ENCODE measurements at places on chromosomes 16 and 17.

GRCh38 chr16:57537581-57538234 lies 1.3 kb upstream of the CCDC102A start:
- no peak for DNase-seq

DNA sequence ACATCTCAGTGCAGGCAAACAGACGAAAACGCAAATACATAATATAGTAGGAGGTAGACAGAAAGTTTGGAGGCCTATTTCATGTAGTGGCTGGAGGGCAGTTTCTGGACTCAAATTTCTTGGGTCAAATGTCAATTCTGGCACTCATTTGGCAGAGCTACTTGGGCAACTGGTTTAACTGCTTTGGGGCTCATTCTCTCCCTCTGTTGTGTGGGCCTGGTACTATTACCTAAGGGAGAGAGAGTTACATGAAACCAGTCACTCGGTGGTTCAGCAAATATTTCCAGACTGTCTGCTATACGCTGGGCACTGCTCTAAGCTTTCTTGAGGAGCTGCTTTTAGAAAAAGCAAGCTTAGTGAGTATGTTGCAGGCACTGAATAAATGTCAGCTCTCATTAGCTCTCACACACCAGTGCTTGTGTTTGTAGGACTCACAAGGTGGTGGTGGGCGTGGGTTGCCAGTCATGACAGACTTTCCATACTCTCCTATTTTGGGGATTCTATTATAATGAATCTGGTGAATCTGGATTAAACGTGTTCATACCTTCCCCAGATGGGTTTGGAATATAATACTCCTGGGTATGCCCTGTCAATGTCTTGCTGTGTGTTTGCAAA lies 1.8 kb upstream of the SHISA9 start:
- DNase-seq = no peak

GRCh38 chr16:2160915-2161551 lies 5.5 kb downstream of the TRAF7 start:
- DNase-seq = no peak

DNA sequence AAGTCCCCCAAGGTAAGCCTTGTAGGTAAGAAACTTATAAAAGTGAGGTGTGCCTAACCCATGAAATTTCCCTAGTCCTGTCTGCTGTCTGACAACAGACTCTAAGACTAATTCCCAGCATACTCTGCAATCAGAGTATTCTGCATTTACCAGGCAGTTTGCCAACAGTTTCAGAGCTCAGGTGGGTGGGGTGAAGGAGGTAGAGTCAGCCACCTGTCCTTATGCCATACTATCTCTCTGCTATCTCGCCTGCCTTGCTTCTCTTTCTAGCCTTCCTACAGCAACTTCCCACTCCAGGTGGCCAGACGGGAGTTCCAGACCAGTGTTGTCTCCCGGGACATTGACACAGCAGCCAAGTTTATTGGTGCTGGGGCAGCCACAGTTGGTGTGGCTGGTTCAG lies 2.3 kb downstream of the ATP5MC1 start:
- DNase-seq = no peak

DNA sequence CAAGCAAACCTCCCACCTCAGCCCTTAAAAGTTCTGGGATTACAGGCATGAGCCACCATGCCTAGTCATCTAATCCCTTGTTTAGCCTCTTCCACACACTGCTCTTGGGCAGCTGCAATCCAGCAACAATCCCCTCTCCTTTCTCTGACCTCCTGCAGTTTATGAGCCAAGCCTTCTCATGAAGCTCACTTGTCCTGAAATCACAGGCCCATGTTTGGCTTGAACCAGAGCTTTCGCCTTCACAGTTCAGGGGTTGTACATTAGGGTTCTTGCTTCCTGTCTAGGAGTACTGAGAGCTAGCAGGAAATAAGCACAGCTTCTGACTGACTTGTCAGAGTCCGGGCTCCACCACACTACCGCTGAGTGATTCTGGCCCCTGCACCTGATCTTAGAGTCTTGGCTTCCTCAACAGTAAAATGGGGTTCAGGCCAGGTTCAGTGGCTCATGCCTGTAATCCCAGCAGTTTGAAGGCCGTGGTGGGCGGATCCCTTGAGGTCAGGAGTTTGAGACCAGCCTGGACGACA lies 16.3 kb downstream of the ERAL1 start:
- no peak for DNase-seq

DNA sequence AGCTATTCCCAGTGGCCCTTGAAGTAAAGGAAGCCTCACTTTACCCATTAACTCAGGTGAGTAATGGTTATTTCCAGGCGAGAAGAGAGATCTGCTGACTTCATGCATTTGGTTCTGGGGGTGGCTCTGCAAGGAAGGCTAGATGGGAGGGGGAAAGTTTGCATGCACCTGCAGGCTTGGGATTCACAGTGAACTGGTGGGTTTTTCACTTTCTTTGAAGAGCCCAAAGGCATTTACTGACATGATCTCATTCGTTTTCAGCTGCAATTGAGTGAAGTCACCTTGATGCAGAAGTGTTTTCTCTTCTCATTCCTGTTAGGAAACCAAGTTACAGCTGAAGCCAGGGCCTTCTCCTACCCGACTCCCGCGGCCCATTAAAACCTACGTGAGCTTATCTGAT lies 131.0 kb upstream of the N4BP1 start:
- DNase-seq = no peak

GRCh38 chr16:13839577-13839976 lies 80.4 kb upstream of the ERCC4 start:
- no peak for DNase-seq

- DNase-seq = peak; percentile 83
These were observed 3.9 kb downstream of the SPATA20 start for GRCh38 chr17:50550661-50551432.

Measured in progenitor cell of endocrine pancreas (in vitro differentiated cells).